NCI-H524 treated with DMSO at 0.1 percent for 48 hours (cell line): ENCODE measurements at places on chromosomes 2 and 18.

GRCh38 chr2:66512626-66513025 lies 77.7 kb downstream of the MEIS1 start:
- no peak for DNase-seq

DNA sequence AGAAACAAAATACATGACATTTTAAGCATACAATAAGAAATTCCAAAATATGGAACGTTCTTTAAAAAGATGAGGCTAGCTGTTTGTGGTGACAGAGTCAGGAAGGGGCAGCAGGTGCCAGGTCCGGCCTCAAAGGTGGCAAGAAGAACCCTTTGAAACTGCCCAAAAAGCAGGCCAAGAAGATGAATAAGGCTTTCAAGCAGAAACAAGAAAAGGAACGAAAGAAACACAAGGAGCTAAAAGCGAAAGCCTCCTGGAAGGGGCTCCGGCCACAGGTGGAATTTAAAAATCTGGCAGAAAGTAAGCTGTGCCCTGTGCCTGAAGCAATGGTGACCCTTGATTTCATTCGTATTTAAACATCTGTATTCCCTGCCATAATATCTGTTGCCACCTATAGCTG lies 5.5 kb downstream of the WDR33 start:
- no peak for DNase-seq

GRCh38 chr2:33366473-33366872 lies 110.0 kb upstream of the RASGRP3 start:
- DNase-seq, result no peak

DNA sequence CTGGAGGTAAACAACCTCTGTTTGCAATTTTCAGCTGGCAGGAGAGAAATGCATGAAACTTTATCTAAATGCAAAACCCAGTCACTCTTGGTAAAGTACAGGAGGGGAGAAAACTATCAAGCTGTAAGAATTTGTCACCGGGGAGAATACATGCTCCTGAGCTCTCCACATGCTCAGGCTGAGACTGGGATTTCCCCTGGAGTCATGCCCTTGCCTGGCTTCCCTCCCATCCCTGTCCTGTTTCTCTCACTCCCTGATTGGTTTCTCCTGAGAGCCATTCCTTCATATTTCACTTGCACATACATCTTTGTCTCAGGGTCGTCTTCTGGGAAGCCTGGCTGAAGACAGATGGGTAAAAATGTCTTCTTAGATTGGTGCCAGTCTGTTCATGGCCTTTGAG lies 52.9 kb upstream of the SPATS2L start:
- DNase-seq, result no peak

GRCh38 chr18:78085241-78086185 lies 835.9 kb downstream of the GALR1 start:
- DNase-seq, result no peak

DNA sequence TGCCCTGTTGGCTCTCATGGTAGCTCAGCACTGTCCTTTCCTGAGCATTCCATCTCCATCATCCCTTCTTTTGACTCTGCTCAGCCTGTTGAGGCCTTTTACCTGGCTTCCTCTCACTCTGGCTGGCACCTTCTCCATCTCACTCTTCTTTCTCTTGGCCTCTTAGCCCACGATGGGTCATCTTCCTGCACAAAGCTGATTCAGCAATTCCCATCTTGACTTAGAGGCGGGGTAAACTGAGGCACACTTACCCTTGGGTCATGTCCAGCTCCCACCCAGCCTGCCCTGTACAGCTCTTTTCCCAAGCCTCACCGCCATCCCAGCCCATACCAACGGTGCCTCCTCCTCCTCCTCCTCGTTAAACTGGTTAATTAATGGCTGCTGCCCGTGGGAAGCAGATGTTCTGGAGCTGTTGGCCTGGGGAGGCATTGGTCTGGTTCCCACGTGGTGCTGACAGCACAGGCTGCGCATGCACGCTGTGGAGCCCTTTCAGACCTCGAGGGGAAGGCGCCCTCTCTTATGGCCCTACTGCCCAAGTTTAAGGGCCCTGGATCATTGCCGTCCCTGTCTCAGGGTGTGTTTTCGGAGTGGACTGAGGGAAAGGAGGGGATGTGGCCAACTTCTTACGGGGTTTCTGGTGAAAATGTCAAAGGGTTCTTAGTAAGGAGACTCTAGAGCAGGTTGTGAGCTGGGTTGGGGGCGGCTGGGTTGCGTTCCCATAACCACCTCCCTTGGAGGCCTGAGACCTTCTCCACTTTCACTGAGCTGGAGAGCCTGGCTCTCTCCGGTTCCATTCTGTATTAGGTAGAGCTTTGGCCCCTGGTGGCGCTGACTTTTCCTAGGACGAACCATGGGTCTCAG lies 10.9 kb downstream of the WNT10A start:
- no peak for DNase-seq

- DNase-seq, result no peak
Measured at GRCh38 chr2:238117199-238118154, 17.3 kb downstream of the ESPNL start.

DNA sequence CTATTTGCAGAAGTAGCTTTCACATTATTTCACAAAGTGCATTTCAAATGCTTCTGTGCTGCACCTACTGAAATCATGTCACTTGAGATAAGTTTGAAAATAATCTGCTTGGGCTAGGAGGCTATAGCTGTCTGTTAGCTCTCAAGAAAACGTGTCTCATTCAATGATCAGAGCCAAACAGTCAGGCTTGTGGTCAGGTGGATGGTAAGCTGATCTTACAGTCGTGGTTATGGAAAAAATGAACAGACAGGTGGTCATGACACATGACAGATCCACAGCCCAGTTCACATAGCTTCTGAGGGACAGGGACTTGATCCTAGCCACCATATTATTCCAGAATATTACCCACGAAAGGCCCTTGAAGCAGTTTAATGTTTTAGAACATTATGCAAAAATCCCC lies 26.5 kb upstream of the RFX8 start:
- DNase-seq, result no peak
